Daoy (cell line): ENCODE measurements at places on chromosomes 3 and 15. TPM values are rescaled to one million over a fixed set of nuclear protein-coding genes. Genes with fewer than 3 reads are reported as not detected.

Gene CIB2
- 2.0 and 6.7 TPM in 2 replicates for total RNA-seq

Gene P2RY12
- total RNA-seq, result not detected in 2 replicates

- DNase-seq, result no peak
These were observed 62.2 kb downstream of the HES1 start for GRCh38 chr3:194197981-194198695.

DNA sequence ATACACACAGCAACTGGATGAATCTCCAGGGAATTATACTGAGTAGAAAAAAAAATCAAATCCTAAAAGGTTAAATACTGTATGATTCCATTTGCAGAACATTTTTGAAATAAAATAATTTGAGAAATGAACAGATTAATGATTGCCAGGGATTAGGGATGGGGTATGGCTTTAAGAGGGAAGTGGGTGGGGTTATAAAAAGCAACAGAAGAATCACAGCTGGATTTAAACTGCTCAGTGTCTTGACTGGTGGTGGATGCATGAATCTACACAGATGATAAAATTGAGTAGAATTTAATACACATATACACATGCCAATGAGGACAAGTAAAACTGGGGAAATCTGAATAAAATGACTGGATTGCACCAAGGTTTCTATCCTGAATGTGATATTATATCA, 79.7 kb upstream of the GOLGA8B start:
- DNase-seq, result no peak

GRCh38 chr15:89575656-89576416, 567 bp downstream of the TICRR start:
- peak; percentile 27 for DNase-seq

Gene FAM174B
- 3.4 and 7.9 TPM in 2 replicates for total RNA-seq

- DNase-seq, result peak; percentile 21
These were observed 280.7 kb downstream of the MFSD1 start for GRCh38 chr3:159082519-159082918.
